Melanocyte of skin (primary cell): ENCODE measurements at places on chromosomes 5 and 9. TPM values are rescaled to one million over a fixed set of nuclear protein-coding genes. Genes with fewer than 3 reads are reported as not detected.

Gene COL5A1
- total RNA-seq = 0.69 and 9.1 TPM in 2 replicates

Gene GADD45G
- total RNA-seq = 0.36 TPM in 1 of 2 replicates, not detected in the other

Gene CDC20B
- not detected in 2 replicates for total RNA-seq

Gene PAPPA
- 0.31 and 0.67 TPM in 2 replicates for total RNA-seq

Gene LCN15
- not detected in 2 replicates for total RNA-seq

Gene PCDHGB7
- 3.5 and 3.7 TPM in 2 replicates for total RNA-seq

Gene CD72
- total RNA-seq = 0.33 and 0.62 TPM in 2 replicates

Gene EQTN
- total RNA-seq = 0.93 TPM in 1 of 2 replicates, not detected in the other

Gene C9
- under 0.01 and 0.34 TPM in 2 replicates for total RNA-seq
